ENCODE measurements at places on chromosomes 11 and 22.
A peak's percentile ranks its signal among the peaks of the same experiment; 100 is the strongest.

GRCh38 chr11:62542111-62542745, 4.4 kb downstream of the AHNAK start:
- DNase-seq: no peak
- H3K27ac ChIP-seq: peak overlapping the region; percentile 96
- H3K36me3 ChIP-seq: peaks cover 2% of the 10 kb centered on the region
- peaks cover 90% of the 10 kb centered on the region for H3K4me1 ChIP-seq

GRCh38 chr22:46066691-46067090, 83.6 kb upstream of the PPARA start:
- peak overlapping the region; percentile 4 for H3K4me3 ChIP-seq
- peaks cover 9% of the 10 kb centered on the region for H3K36me3 ChIP-seq
- peaks cover 57% of the 10 kb centered on the region for H3K4me1 ChIP-seq
- peak overlapping the region; percentile 99 for H3K27ac ChIP-seq

- no peak for DNase-seq
- H3K4me3 ChIP-seq: no peak overlapping the region
- no peak overlapping the region for H3K27ac ChIP-seq
- no peaks in the 10 kb centered on the region for H3K4me1 ChIP-seq
- H3K36me3 ChIP-seq: peaks cover 34% of the 10 kb centered on the region
- H3K27me3 ChIP-seq: no peaks in the 10 kb centered on the region
Observed at GRCh38 chr22:20782083-20782482, 8.2 kb downstream of the SERPIND1 start.

- no peaks in the 10 kb centered on the region for H3K4me1 ChIP-seq
- no peak overlapping the region for H3K4me3 ChIP-seq
- no peak for DNase-seq
- H3K36me3 ChIP-seq: no peaks in the 10 kb centered on the region
- H3K27me3 ChIP-seq: no peaks in the 10 kb centered on the region
Observed at GRCh38 chr11:74739546-74740270, 8.5 kb upstream of the CHRDL2 start.

DNA sequence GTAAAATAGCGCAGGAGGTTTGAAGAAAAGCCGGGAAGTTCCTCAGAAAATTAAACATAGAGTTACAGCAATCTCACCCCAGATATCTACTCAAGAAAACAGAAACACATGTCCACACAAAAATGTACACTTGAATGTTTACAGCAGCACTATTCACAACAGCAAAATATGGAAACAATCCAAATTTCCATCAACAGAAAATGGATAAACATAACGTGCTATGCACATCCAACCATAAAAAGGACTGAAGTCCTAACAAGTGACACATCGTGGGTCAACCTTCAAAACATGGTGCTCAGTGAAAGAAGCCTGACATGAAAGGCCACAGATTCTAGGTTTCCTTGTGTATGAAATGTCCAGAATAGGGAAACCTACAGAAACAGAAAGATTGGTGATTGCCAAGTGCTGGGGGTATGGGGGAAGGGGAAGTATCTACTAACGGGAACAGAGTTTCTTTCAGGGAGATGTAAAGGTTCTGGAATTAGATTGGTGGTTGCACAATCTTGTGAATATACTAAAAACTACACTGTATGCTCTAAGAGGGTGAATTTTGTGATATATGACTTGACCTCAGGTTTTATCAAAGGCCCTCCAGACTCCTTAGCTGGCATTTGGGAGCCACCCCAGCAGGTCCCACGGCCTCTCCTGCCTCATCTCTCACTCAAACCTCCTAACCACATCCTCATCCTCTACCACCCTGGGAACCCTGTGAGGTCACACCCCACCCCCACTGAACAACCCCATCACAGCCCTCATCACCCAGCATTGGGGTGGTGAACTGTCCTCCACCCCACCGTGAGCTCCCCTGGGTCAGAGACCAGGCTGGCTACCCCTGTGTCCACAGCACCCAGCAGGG, 69.2 kb upstream of the PRR5 start:
- no peak overlapping the region for H3K27ac ChIP-seq
- no peak for DNase-seq
- H3K4me3 ChIP-seq: no peak overlapping the region
- H3K4me1 ChIP-seq: no peaks in the 10 kb centered on the region
- no peaks in the 10 kb centered on the region for H3K36me3 ChIP-seq

DNA sequence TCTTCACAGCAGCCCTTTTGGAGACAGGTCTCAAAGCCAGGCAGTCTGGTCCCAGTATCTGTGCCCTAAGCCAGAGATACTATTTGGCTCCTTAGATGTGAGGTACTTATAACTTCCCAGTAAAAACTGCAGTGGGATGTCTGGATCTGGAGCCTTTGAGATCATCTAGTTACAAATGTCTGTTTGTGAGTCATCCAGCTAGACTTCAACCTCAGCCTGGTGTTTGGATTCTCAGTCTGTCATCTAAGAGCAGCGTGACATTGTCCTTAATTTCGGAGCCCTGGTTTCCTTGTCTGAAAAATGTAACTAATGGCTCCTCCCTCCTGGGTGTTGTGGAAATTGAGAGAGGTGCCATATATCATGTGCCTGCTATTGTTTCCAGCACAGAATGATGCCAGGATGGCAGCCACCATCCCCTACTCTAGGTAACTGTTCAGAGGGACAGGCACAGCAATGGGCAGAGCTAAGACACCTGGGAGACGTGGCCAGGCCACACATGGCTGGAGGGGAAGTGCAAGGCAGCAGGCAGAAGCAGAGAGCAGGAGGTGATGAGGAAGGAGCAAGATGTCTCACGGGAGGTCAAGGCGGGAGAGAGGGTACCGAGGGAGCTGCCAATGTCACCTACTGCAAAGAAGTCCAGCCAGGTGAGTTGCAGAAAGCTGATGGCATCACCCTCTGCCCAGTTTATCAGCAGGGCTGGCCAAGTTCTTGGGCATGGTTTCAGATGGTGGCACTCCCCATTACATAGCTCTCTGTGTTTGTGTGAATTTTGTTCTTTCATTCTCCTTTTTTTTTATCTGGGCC, 20.6 kb upstream of the ST3GAL4 start:
- H3K4me1 ChIP-seq: peaks cover 19% of the 10 kb centered on the region
- H3K4me3 ChIP-seq: no peak overlapping the region
- no peak for DNase-seq
- no peaks in the 10 kb centered on the region for H3K27me3 ChIP-seq

- H3K4me1 ChIP-seq: no peaks in the 10 kb centered on the region
- no peak for DNase-seq
- H3K27me3 ChIP-seq: no peaks in the 10 kb centered on the region
- no peaks in the 10 kb centered on the region for H3K36me3 ChIP-seq
- no peak overlapping the region for H3K27ac ChIP-seq
Observed at GRCh38 chr11:79960461-79960860, 519.6 kb upstream of the TENM4 start.

DNA sequence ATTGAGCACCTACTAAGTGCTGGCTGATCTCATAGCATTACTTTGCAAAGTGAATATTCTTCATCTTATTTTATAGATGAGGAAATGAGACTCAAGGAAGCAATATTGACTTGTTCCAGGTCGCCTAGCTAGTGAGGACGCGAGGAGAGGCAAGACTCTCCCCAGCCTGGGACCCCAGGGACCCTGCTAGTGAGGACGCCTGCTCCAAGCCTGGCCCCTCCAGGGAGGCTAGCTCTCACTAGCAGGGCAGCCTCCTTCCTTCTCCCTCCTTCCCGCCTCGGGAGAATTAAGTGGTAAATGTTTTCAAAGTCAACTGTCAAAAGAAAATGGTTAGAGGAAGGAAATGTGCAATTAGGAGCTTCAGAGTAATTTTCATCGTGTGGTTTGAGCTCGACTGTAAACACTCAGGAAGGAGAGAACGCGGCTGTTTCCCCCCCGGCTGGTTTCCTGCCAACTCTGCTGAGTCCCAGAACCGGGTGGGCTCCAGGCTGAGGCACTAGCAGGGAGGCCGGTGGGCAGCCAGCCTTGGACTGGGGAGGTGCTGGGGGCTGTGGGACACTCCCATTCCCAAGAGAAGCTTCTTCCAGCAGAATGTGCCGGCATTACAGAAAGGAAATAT, 17.9 kb downstream of the MYEOV start:
- H3K4me1 ChIP-seq: peaks cover 32% of the 10 kb centered on the region
- H3K27me3 ChIP-seq: no peaks in the 10 kb centered on the region
- no peak overlapping the region for H3K4me3 ChIP-seq
- no peak overlapping the region for H3K27ac ChIP-seq
- no peaks in the 10 kb centered on the region for H3K36me3 ChIP-seq

DNA sequence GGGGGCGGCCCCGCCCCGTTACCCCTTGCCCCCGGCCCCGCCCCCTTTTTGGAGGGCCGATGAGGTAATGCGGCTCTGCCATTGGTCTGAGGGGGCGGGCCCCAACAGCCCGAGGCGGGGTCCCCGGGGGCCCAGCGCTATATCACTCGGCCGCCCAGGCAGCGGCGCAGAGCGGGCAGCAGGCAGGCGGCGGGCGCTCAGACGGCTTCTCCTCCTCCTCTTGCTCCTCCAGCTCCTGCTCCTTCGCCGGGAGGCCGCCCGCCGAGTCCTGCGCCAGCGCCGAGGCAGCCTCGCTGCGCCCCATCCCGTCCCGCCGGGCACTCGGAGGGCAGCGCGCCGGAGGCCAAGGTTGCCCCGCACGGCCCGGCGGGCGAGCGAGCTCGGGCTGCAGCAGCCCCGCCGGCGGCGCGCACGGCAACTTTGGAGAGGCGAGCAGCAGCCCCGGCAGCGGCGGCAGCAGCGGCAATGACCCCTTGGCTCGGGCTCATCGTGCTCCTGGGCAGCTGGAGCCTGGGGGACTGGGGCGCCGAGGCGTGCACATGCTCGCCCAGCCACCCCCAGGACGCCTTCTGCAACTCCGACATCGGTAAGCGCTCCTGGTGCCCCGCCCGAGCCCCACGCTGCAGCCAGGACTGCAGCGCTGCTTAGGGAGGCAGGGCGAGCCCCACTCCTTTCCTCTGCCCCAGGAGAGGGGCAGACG, at the start of gene TIMP3:
TIMP3 (plus strand) TSS at position 169 of the 700 bp plus-strand sequence; CDS start at position 466, 297 bp downstream.
- H3K4me3 ChIP-seq: peak within 1 kb of the TSS; percentile 89
- H3K27me3 ChIP-seq: peaks cover 5% of the 10 kb centered on the region
- DNase-seq: peak; percentile 85
- H3K27ac ChIP-seq: peak within 1 kb of the TSS; percentile 88
- H3K36me3 ChIP-seq: no peaks in the 10 kb centered on the region

GRCh38 chr11:64008914-64009633, 22.8 kb downstream of the OTUB1 start:
- no peak overlapping the region for H3K27ac ChIP-seq
- peaks cover 2% of the 10 kb centered on the region for H3K36me3 ChIP-seq
- peaks cover 33% of the 10 kb centered on the region for H3K4me1 ChIP-seq
- H3K4me3 ChIP-seq: no peak overlapping the region
- DNase-seq: peak; percentile 75
- H3K27me3 ChIP-seq: peaks cover 14% of the 10 kb centered on the region

GRCh38 chr11:67545280-67545679, 22.0 kb upstream of the CABP2 start:
- H3K27ac ChIP-seq: peak overlapping the region; percentile 61
- no peaks in the 10 kb centered on the region for H3K27me3 ChIP-seq
- H3K4me3 ChIP-seq: no peak overlapping the region
- DNase-seq: no peak
- H3K36me3 ChIP-seq: no peaks in the 10 kb centered on the region

DNA sequence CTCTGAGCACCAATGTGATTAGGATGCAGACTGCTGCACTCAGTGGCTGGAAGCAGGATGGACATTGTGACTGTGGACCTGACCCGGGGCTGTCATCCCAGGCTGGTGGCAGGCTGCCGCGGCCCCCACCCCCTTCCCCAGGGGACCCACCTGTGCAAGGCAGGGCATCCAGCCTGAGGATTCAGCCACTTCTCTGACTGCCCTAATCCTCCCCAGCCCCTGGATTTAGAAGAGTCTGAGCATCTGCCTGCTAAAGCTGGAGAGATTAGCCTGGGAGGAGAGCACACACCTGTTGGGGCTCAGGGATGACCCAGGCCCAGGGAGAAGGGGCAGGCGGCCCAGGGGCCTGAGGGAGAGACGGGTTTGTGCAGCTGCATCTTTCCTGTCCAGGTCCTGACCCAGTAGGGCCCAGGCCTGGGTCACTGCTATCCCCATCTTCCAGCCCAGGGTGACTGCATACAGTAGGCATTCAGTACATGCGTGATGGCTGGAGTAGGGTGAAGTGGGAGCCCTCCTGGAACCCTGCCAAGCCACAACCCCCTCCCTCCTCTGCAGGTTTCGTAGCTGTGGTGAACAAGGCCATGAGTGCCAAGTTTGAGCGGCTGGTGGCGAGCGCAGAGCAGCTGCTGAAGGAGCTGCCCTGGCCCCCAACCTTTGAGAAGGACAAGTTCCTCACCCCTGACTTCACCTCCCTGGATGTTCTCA, 12.1 kb downstream of the DPP3 start:
- no peak overlapping the region for H3K4me3 ChIP-seq
- peaks cover 86% of the 10 kb centered on the region for H3K36me3 ChIP-seq
- DNase-seq: no peak
- H3K27ac ChIP-seq: no peak overlapping the region

DNA sequence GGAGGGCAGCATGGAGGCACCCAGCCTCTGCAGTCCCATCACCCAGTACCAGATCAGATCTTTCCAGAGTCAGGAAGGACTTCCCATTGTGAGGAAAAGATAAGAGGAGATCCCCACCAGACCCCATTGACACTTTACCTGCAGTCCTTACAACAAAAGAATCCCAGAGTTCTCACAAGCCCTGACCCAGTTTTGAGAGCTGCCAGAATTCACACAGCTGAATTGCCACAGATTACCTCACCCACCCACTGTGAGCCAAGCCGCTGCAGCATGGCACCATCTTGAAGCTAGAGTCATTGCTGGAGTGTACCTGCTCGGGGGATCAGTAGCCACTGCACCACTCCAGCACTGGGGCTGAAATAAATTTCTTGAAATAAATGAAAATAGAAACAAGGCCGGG, 91.8 kb upstream of the UBASH3B start:
- DNase-seq: no peak
- no peaks in the 10 kb centered on the region for H3K4me1 ChIP-seq
- H3K27ac ChIP-seq: no peak overlapping the region
- H3K27me3 ChIP-seq: no peaks in the 10 kb centered on the region
- H3K36me3 ChIP-seq: no peaks in the 10 kb centered on the region
- no peak overlapping the region for H3K4me3 ChIP-seq

- H3K36me3 ChIP-seq: peaks cover 14% of the 10 kb centered on the region
- peaks cover 45% of the 10 kb centered on the region for H3K4me1 ChIP-seq
- no peak overlapping the region for H3K4me3 ChIP-seq
- H3K27me3 ChIP-seq: no peaks in the 10 kb centered on the region
- no peak overlapping the region for H3K27ac ChIP-seq
- DNase-seq: peak; percentile 24
Observed at GRCh38 chr22:32823024-32823730, 21.7 kb downstream of the TIMP3 start.

- H3K4me3 ChIP-seq: no peak overlapping the region
- no peak overlapping the region for H3K27ac ChIP-seq
- DNase-seq: no peak
- peaks cover 32% of the 10 kb centered on the region for H3K4me1 ChIP-seq
Observed at GRCh38 chr22:27804470-27805297, 3.1 kb upstream of the MN1 start.

Data from spinal cord (tissue), 10 donors.